ENCODE measurements at places on chromosomes 1 and 21.

GRCh38 chr21:38797470-38797869 lies 8.3 kb upstream of the ETS2 start:
- no peak for DNase-seq

- no peak for DNase-seq
Observed at GRCh38 chr1:186155594-186155993, 219.5 kb downstream of the TPR start.

DNA sequence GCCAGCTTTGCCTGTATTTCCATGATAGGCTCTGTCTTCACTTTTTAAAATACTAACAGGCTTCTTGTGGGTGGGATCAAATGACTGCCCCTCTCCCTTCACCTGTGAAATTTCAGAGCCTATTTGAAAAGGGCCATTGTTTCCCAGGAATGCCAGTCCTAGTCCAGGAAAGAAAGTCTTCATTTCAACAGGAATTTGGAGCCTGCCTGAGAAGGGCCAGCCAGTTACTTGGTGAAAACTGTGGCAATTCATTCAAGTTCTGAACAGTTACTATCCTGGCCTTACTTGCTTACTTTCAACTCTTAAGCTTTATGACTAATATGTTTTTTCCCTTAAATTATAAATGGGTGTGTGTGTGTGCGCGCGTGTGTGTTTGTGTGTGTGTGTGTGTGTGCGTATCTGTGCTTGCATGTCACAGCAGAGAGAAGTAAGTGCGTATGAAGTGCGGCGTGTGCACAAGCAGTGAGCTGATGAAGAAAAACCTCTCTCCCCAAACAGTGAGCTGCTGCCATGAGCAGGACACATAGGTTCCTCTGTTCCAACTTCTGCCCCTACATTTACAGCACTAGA lies 67.5 kb upstream of the RNPC3 start:
- no peak for DNase-seq

DNA sequence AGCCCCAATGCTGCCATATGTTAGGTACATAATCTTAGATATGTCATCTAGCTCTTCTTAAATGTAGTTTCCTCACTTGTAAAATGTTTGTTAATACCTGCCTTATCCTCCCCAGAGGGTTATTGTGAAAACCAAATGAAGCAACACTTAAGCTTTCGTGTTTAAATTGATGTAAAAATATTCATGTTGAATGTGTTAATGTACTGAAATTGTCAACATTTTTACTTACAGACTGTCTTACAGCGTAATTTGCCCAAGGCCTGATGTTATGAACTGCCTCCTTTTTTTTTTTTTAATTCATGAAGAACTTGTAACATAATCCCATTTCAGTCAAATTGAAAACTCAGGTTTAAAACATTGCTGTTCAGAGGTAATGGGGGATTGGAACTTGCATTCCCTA lies 25.6 kb upstream of the ENAH start:
- no peak for DNase-seq

All from activated CD4-positive, alpha-beta T cell treated with anti-CD3 and anti-CD28 coated beads, Interleukin-2, amount 50 U/mL, for 48 hours (primary cell).